ENCODE measurements at places on chromosomes 2 and 18.

DNA sequence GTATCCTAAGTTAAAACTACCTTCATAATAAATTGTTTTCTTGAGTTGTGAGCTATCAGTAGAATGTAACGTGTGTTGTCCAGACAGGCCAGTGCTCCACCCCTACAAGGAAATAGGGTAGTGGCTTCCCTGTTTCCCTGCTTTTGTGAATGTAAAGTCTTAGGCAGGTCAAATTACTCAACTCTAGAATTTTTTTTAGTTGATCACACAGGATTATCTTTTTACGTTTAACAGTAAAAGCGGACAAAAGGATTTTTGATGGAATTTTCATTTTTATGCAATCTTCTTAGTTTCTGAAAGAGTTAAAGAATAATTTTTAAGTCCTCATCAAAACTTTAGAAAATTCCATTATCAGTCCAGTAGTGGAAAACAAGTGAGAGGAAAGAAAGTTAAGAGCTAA lies 38.2 kb downstream of the GPD2 start:
- DNase-seq = no peak

DNA sequence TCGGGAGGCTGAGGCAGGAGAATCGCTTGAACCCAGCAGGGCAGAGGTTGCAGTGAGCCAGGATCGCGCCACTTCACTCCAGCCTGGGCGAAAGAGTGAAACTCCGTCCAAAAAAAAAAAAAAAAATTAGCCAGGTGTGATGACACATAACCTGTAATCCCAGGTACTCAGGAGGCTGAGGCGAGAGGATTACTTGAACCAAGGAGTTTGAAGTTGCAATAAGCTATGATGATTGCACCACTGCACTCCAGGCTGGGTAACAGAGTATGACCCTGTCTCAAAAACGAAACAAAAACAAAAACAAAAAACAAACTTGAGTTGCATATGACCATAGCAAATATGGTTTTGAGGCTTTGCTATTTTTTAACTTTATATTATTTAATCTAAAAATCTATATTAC lies 25.8 kb downstream of the SANBR start:
- no peak for DNase-seq

DNA sequence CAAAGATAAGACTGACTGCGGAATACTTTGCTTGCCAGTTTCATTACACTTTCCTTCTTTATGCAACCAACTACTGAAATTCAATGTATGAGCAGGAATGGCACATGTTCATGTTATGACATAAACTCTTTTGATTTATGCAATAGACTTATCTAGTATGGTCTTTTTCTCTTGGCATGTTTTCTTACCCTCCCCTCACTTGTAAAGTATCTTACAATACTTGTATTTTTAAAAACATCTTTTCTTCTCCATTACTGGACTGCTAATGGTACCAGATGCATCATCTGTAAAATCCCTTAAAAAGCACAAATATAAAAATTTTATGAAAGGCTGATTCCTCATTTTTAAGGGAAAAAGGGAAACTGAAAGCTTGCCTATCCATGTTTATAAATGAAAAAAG lies 373.8 kb downstream of the ZEB2 start:
- no peak for DNase-seq

- no peak for DNase-seq
Measured at GRCh38 chr2:16645775-16646559, 19.7 kb downstream of the CYRIA start.

DNA sequence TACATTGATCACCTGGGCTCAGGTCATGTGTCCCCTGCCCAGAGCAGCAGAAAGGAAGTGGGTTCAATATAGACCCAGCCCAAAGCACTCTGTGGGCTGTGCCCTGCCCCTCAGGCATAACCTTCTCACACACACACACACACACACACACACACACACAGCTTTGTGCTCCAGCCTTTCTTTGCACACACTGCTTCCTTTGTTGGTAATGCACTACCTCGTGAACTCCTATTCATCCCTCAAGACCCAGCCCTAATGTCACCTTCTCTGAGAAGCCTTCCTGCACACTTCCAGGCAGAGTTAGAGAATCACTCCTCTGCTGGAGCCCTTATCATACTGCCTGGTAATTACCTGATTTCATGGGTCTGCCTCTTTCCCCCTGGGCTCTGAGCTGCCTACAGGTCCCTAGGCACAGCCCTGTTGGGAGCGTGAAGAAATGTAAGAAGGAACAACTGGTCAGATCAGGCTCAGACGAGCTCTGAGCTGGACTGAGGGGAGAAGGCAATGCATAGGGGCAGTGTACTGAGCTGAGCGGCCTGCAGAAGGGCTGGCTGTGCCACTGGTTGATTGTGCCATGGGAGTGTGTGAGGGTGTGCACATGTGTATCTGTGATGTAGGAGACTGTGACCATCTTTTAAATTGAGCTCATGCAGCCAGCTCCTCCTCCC lies 210.3 kb downstream of the GLI2 start:
- no peak for DNase-seq

DNA sequence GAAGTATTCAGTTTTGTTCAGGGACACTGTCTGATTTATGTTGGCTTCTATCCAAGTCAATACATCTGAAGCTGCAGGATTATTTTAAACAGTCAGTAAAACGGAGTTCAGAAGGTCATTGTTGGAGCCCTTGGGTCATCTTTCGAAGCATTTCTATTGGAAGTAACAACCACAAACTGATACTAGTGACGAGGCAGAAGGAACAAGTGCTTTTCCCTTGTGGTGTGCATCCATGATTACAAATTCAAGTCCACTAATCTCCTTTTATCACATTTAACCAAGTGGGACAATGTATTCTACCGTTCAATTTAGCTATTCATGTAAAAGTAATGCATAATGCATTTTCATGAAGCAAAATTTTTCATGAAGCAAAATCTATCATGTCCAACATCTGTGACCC lies 76.9 kb downstream of the CD226 start:
- DNase-seq = no peak

GRCh38 chr18:56245866-56246580 lies 392.4 kb downstream of the TXNL1 start:
- no peak for DNase-seq

GRCh38 chr2:216992056-216992675 lies 132.3 kb upstream of the TNP1 start:
- DNase-seq = no peak

DNA sequence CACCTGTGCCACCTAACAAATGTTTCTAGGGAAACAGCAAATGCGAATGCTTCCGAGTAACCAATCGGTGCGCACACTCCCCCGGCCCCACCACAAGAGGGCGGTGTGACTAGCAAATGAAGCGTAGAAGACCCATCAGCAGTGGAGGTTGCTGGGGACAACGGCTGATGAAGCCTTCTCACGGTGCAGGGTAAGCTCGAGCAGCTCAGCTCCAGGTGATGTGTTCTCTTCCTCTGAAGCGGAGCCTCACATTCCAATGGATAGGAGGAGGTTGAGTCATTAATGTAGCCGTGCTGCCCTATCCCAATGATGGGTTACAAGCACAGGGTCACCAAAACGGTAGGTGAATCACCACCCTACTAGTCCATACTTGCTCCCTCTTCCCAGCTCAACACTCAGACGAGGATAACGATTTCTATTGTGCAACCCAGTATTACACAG lies 127.6 kb upstream of the TWIST2 start:
- DNase-seq = no peak

DNA sequence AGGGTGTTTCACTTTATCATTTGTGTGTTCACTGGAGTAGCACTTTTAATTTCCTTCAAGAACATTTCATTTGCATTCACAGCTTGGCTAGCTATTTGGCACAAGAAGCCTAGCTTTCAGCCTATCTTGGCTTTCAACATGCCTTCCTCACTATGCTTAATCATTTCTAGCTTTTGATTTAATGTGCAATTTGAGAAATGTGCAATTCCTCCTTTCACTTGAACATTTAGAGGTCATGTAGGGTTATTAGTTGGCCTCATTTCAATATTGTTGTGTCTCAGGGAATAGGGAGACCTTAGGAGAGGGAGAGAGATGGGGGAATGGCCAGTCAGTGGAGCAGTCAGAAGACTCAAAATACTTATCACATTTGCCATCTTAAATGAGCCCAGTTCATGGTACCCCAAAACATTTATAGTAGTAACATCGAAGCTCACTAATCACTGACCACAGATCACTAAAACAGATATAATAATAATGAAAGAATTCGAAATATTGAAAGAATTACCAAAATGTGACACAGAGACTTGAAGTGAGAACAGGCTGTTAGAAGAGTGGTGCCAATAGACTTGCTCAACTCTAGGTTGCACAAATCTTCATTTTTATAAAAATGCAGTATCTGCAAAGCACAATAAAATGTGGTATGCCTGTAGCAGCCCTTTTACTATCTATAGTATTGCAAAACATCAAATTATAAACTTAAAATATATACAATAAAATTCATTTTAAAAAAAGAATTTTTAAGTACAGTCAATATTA lies 561.2 kb downstream of the METTL4 start:
- no peak for DNase-seq

DNA sequence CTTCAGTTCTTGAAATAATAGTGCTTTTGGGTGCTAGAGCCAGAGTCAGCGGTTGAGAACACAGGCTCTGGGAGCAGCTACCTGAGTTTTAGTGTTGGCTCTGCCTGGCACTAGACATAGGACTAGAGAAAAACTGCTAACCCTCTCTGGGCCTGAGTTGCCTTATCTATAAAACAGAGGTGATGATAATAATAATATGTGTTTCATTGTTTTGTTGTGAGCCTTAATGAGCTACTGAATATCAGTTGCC lies 391.7 kb downstream of the PTPRM start:
- DNase-seq = no peak

DNA sequence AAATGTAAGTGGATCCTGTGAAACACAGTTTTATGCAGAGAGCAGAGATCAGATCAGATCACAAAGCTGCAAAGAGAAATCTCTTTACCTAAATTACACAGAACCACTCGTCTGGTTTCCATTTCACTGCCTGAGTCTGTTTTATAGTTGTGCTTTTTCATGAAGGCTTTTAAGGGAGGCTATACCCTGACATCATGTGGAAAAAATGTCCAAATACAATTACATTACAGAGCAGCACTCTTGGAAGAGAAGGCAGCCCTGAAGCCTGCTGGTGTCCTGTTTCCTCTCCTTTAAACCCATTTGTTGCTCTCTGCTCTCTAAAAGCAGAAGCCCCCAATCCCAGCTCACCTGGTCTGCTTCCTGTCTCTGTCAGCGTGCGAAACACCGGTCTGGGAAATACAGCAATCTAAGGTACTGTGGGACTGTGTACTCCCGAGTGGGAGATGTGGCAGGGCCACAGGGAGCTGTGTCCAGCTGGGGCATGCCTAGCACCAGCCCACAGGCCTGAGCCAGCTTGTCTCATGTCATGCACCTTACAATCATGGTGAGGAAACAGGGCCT lies 24.8 kb upstream of the ZFP36L2 start:
- DNase-seq = no peak

DNA sequence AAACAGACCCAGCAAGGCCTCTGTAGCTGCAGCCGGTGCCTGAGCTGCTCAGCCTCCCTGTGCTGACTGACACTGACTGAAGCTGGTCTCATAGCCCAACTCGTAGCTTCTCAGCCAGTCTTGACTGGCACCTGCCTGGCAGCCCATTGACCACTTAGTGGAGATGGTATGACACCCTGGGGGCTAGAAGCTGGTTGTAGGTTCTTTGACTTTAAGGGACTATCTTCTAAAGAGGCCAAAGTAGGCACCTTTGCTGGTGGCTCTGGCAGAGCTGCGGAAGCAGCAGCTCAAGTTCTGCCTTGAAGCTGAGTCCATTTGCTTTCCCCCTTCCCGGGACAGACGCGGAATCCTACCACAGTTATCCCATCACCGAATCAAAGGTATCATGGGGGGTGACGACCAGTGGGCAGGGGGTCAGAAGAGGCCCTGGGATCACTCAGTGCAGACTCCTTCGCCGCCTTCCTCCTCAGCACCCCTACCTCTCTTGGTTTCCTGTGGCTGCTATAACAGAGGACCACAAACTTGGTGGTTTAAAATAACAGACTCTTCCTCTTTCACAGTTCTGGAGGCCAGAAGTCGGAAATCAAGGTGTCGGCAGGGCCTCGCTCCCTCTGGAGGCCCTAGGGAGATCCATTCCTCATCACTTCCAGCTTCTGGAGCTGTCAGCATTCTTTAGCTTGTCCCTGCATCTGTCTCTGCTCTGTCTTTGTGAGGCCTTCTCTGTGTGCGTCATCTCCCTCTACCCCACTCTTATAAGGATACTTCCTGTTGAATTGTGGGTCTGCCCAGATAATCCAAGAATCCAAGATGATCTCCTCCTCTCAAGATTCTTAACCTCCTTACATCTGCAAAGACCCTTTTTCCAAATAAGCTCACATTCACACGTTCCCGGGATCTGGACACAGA lies 13.7 kb upstream of the FOSL2 start:
- DNase-seq = no peak

- no peak for DNase-seq
Measured at GRCh38 chr2:24899361-24899910, 20.6 kb downstream of the ADCY3 start.

GRCh38 chr2:31031132-31031706 lies 107.0 kb downstream of the GALNT14 start:
- no peak for DNase-seq

DNA sequence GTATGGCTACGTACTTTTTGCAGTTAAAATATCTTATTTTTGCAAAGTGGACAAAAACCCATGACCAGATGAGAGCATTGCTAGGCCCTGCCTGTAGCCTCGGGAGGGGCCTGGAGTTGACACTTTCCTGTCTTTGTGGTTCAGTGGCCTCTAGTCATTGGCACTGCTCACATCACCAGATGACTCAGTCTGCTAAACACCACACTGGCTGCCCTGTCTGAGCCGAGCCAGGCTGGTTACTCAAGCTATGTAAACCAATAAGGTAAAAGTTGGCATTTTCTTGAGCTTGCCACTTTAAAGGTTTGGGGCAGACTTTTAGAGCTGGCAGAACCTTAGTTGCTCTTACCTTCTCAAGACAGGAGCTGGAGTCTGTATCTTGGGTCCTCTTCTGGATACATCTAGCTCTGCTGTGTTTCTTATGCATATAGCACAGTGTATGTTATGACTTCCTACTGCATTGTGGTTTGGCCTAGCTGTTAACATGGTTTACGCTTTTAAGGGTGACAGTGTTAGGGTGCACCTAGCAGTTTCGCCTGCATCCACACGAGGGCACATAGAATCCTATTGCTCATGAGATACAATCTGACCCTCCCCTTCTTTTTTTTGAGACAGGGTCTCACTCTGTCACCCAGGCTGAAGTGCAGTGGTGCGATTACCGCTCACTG lies 76.4 kb downstream of the AP1S3 start:
- DNase-seq = no peak

GRCh38 chr2:207154556-207155510 lies 10.9 kb downstream of the KLF7 start:
- DNase-seq = no peak

GRCh38 chr2:10196110-10196892 lies 73.8 kb downstream of the RRM2 start:
- DNase-seq = no peak

DNA sequence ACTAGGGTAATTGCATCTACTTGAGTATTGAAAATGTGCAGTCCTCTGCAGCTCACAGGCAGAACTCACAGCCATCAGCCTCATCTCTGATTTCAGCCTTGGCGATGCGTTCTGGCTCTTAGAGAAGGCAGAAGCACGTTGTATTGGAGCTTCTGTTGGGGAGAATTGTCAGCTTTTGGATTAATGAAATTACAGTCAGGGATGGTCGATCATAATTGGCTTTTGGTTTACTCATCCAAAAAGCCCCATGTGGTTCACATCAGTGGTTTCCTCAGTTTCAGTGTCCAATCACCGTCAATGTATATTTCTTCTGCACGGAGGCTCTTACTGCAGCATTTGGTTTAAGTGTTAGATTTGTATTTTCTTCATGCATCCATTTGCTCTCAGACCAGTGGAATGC lies 218.5 kb upstream of the SOX11 start:
- DNase-seq = no peak

Measured in activated T-helper 1 cell treated with anti-CD3 and anti-CD28 coated beads, Interleukin-2, amount 50 U/mL, for 16 hours (primary cell).